ENCODE measurements at places on chromosomes 16 and 17.

- no peak for DNase-seq
Observed at GRCh38 chr16:48961546-48961945, 320.1 kb downstream of the CBLN1 start.

GRCh38 chr16:49488336-49488735, 114.7 kb downstream of the C16orf78 start:
- DNase-seq, result no peak

DNA sequence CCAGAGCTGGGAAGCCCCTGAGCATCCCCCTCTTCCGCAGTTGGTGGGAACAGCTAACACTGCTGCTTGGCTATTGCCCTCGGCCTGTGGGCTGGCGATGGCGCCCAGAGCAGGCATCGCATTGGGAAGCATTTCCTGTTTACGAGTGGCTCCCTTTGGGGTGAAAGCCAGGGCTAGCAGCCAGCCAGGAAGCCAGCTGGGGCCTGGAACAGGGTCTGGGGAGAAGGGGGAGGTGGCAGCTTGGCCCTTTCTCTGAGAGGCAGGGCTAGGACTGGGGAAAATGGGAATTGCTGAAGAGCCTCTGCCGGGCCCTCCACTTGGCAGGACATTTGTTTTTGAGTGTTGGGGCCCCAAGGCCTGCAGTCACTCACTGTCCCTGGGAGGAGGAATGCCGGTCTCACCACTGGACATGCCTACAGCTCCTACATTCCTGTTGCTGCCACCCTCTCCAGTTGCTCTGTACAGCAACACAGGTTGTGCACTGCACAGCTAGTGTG, 2.4 kb upstream of the MTSS2 start:
- DNase-seq, result peak; percentile 50

GRCh38 chr16:19523184-19523558, 571 bp upstream of the CCP110 start:
- no peak for DNase-seq

GRCh38 chr16:49631187-49632041, 224.5 kb downstream of the ZNF423 start:
- DNase-seq, result peak; percentile 18

DNA sequence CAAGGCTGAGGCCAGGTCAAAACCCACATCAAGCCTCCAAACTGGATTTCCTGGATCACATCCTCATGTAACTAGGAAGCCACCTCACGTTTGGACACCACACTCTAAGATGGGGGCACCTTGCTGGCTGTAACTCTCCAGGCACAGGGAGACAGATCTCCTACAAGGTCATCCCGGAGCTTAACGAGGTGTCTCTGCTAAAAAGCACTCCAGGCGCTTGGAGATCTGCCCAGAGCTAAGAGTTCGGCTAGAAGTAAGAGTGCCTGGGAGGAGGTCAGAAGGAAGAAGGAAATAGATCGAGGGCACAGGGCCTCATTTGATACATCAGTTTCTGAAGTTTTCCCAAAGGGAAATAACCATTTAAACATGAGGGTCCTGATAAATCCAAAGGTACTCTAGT, 15.9 kb downstream of the PSMB3 start:
- no peak for DNase-seq

DNA sequence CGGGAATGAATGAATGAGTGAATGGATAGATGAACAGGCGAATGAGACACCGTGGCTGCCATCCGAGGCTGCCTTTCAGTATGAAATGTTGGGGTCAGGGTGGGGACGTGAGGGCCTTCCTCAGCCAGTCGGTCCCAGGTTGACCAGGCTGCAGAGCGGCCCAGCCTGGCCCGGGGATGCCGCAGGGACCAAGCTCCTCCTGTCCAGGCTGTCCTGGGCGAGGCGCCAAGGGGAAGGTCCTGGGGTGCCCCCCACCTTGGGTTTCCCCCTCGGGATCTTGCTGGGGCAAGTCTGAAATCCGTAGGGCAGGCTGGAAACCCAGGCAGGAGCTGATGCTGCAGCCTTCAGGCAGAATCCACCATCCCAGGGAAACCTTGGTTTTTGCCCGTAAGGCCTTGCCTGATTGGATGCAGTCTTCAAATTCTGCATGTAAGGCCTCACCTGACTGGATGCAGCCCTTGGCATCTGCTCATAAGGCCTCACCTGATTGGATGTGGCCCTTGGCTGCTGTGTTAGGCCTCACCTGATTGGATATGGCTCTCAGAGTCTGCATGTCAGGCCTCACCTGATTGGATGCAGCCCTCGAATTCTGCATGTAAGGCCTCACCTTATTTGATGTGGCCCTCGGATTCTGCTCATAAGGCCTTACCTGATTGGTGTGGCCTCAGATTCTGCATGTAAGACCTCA, 61.7 kb upstream of the ZNF469 start:
- no peak for DNase-seq

DNA sequence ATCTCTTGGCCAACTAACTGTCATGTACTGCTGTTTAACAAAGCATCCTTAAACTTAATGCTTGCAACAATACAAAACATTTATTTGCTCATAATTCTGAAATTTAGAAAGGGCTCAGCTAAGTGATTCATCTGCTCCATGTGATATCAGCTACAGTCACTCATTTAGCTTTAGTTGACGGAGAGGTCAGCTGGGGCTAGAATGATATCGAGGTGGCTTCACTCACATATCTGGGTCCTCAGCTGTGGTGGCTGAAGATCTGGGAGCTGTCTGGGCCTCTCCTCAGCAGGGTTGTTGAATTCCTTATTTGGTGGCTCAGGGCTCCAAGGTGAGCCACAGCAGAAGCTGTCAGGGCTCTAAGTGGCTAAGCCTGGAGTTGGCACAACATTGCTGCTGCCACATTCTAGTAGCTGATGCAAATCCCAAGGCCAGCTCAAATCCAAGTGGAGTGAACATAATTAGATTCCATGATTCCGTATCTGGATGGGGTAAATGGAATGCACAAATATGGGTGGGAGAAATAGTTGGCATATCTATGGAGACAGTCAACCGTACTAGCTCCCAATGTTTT, 62.8 kb downstream of the HS3ST3A1 start:
- DNase-seq, result no peak
